NB4 (cell line): ENCODE measurements at places on chromosomes 6 and 20.

DNA sequence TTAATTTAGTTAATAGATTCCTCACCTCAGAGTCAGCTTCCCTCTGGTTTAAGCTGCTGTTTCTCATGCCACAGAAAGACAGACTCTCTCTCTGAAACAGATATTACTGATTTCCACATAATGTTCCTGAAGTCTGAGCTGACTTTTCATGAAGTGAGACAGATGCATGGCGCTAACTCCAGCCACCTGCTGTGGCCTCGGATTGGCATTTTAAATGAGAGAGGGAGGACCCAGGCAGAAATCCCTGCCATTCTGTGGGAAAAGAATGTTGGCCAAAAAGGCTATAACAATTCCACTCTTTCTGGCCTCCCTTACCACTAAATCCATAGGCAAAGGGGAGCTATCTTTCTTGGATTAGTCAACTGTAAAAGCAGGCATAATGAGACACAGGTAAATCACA lies 354.1 kb upstream of the CDH4 start:
- DNase-seq: no peak

DNA sequence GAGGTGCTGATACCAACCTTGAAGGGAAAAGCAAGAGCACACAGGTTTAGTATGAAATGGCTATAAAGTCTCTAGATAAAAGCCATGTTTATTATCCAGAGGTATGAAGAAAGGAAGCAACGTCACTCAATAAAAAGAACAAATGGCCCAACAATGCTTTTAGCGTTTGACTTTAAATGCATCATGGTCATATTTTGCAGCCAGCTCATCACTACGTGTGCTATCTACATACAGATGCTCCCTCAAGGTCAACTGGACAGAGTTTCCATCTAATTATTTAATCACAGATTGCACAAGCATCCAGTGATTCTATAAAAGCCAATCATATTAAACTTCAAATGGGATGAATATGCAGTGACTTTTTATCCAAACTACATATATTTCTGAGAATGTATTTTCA lies 127.6 kb upstream of the SYNDIG1 start:
- no peak for DNase-seq

- peak; percentile 20 for DNase-seq
Observed at GRCh38 chr6:41021832-41022231, 17.2 kb downstream of the UNC5CL start.

- DNase-seq: peak; percentile 95
Observed at GRCh38 chr6:219641-220198, 72.6 kb upstream of the DUSP22 start.

GRCh38 chr20:49515586-49515985 lies 33.1 kb upstream of the KCNB1 start:
- no peak for DNase-seq

DNA sequence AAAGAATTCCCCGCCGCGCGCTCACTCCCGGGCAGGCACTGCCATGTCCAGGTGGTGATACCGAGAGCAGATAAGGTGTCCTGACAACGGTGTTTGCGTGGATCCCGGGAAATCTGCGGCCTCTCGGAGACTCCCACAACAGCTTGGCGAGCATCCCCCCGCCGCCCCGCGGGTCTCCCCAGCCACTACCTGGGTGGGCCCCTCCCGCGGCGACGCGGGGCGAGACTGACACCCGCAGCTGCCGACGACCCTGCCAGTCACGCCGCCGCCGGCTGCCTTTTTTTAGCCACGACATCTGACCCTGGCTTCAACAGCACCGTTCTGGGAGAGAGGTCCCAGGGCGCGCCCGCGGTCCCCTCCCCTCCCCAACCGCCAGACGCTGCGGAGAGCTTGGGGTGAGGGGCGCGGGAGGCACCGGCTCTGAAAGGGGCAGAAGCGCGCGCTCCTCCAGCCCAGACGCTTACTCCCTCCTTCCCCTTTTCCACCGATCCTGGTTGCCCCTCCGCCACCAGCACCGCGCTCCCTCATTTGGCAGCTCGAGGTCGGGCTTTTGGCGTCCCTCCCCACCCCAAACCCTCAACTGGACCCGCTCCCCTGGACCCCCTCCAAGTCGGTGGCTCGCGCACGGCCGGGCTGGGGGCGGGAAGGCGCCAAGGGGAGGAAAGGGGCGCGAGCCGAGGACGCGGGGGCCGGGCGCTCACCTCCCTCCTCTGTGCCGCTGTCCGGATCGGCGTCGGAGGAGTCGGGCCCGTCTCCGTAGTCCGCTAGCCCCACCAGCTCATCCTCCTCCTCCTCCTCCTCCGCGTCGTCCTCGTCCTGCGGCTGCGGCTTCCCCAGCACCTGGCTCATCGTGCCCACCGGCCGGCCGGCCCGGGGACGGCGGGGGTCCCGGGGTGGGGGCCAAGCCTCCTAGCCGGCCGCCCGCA lies 665 bp downstream of the RRAGD start:
- DNase-seq: peak; percentile 86

DNA sequence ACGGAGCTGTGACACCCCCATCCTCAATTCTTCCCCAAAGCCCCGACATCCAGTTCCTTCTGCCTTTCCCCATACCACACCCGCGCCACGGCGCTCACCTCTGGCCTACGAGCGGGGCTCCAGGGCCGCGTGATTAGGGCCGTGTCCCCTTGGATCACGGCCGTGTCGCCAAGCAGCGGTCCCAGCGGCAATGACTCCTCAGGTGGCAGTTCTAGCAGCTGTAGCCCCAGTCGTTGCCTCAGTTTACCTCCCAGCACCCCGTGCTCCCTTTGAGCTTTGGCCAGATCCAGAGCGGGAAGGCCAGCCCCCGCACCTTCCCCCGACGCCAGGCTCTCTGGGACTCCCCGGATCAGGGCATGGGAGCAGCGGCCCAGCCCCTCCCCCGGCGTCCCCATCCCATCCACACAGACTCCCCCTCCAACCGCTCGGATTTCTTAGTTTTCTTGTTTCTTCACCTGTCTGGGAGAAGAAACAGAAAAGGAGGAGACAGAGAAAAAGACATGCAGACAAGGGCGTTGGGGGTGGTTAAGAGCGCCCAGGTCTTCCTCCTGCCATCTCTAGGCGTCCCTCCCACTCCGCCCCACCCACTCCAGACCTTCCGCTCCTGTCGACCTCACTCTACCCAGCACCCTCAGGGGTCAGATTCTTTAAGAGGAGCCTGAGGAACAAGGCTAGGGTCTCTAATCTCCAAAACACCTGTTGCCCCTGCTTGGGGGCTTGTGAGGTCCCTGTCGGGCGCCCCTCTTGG lies at the start of gene DDAH2:
Gene DDAH2, minus strand, starts transcription at position 533 of the 748 bp plus-strand sequence. Its CDS starts 138 bp downstream, at position 395.
- DNase-seq: no peak

DNA sequence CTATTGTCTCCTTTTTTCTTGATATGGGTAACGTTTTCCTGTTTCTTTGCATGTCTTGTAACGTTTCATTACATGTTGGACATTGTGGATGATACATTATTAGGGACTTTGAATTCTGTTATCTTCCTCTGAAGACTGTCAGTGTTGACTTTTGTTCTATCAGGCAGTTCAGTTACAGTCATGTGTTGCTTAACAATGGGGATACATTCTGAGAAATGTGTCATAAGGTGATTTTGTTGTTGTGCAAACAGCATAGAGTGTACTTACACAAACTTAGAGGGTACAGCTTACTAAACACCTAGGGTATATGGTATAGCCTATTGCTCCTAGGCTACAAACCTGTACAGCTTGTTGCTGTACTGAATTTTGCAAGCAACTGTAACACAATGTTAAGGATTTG lies 64.7 kb downstream of the AK9 start:
- no peak for DNase-seq

DNA sequence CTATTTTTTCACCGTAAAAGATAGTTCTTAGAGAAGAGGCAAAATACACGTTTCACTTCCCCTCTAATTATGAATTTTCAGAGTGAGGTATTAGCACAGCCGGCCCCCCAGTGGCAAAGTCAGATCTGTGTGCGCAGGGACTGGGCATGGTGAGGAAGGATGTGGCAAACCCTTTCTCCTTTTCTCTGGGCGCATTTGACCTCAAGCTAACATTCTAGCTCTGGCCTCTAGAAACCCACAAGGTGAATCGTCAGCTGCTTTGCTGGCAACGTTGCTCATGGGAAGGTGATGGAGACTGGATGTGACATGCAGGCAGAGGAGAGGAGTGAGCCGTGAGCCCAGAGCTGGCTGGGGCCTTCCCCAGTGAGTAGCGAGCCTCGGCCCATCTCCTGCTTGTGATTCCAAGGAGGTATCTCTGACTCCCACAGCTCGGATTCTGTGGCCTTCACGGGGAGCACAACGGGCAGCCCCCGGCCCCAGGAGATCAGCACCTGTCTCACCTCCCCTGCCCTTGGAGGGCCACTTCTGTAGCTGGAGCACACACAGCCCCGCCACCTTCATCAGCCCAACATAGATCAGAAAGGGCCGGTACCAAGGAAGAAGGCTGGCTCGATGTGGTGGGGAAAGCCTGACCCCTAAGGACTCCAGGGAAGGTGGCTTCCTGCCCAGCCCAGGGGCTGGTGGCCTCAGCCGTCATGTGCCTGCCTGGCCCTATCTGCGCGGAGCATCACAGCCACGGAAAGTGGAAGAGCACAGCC lies 152.8 kb downstream of the TAF4 start:
- no peak for DNase-seq

- DNase-seq: no peak
Observed at GRCh38 chr6:2616811-2617210, 133.9 kb downstream of the MYLK4 start.

DNA sequence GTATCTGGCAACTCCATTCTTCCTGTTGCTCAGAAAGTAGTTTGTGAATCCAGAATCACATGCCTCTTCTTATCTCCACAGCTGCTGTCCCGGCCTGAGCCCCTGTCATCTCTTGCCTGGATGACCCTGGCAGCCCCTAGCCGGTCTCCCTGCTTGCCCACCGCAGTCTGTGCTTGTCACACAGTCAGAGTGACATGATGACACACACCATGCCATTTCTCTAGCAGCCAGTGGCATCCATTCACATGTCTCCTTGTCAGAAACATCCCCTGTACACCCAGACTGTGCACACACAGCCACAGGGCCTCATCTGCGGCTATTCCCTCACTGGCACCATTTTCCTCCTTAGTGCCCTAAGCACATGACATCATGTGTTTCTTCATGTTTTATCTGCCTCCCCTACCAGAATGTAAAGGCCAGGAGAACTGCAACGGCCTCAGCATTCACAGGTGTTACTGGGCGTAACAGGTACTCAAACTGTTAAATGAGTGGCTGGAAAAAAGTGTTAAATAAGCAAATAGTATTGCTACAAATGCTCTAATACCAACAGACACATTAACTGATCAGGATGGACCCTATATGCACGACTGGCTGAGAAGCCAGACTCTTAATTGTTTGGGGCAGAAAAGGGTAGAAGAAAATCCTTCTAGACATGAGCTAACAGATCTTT lies 9.6 kb downstream of the ABHD12 start:
- no peak for DNase-seq

DNA sequence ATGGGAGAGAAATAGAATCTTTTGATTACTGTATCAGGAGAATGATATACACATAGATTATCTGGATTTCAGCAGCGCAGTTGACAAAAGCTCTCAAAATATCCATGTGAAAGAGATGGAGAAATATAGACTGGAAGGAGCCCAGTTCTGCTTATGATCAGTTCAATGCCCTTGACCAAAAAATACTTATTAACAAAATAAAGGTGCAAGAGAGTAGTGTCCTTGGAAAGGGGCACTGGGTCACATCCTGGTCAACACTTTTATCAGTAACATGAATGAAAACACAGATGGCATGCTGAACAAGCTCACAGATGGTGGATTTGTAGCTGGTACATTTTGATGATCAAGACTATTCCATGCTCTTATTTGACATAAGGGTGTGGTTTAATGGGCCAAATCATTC lies 63.9 kb upstream of the PLEKHG1 start:
- no peak for DNase-seq

- DNase-seq: peak; percentile 74
Observed at GRCh38 chr6:100116411-100117194, 122.6 kb upstream of the MCHR2 start.

- DNase-seq: no peak
Observed at GRCh38 chr6:163118941-163119340, 295.6 kb upstream of the QKI start.

GRCh38 chr20:44730441-44730840 lies 15.2 kb upstream of the KCNK15 start:
- DNase-seq: no peak

DNA sequence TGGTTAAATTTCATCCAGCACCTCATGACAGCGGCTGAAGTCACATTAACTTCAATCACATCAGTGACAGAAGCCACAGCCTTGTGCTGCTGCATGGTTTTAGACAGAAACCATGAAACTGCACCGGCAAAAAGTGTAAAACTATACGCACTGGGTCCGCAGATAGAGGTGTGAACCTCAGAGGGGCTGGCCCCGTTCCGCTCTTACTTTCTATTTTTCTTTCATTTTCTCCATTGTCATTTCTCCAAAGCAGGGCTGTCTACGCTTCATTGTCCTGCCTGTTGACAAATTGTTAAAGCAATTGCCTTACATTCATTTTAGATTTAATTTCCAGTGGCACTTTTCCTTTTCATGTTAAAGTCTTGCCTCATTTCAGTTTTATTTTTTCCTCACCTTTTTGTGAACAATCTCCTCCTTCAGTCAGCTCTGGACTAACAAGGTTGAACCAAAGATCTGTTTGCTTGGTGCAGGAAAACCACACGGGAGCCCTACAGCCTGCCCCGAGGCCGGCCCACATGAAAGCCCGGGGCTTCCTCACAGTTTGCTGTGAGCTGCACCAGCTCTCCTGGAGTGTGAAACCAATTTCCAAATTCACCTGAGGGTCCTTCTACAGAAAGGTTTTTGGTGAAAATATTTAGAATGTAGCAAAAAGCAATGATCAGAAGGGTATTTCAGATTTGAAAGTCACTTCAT lies 63.7 kb downstream of the PRR18 start:
- DNase-seq: peak; percentile 40

GRCh38 chr6:27161946-27162603 lies 85.4 kb upstream of the PRSS16 start:
- peak; percentile 70 for DNase-seq

- peak; percentile 66 for DNase-seq
Observed at GRCh38 chr6:35948725-35949124, 27.8 kb upstream of the SRPK1 start.

DNA sequence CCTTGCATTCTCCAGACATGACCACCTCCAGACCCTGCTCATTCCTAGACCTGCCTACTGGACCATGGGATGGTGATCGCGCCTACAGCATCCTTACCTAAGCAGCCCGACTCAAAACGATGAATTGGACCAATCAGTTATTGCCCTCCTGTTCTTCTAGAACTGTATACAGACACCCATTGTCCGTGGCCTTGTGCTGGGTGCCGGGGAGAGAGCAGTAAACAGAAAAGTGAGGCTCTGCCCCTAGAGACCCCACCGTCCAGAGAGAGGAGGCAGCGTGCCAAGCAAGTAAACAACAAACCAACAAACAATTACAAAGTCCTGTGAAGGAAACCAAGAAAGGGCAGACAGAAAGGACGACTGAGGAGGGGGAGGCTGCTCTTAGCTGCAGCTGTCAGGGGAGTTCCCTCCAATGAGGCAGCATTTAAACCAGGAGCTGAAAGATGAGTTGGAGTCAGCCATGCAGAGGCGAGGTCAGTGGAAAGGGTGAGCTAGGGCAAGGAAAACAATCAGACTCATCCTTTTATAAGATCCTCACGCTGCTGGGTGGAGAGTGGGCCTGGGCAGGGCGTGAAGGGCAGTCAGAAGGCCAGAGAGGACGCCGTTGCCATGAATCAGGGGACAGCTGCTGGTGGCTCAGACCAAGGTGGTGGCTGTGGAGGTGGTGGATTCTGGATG lies 37.6 kb upstream of the BLCAP start:
- DNase-seq: no peak

- DNase-seq: no peak
Observed at GRCh38 chr6:109202409-109203264, 107.3 kb downstream of the CEP57L1 start.
